ENCODE measurements at places on chromosomes 7 and 10.

- no peak for DNase-seq
These were observed 154.5 kb downstream of the SGMS1 start for GRCh38 chr10:50469288-50469687.

DNA sequence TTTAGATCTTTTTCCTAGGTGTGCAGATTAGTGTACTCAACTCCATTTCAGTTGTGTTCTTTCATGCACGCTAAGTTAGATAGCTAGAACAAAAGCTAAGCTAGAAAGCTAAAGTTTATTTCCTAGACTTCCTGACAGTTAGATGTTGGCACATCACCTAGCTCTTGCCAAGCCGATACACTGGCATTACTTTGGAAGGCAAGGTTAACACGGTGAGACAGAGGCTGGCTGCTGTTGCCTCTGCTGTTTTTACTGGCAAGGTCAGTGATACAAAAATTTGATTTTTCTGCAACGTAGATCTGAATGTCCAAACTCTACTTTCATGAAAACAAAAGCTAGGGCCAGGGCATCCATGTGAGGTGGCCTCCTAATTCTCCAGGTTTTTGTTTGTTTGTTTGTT is 203.4 kb downstream of the IMMP2L start:
- DNase-seq = no peak

GRCh38 chr10:21317902-21318301 is 207.6 kb downstream of the SKIDA1 start:
- no peak for DNase-seq

DNA sequence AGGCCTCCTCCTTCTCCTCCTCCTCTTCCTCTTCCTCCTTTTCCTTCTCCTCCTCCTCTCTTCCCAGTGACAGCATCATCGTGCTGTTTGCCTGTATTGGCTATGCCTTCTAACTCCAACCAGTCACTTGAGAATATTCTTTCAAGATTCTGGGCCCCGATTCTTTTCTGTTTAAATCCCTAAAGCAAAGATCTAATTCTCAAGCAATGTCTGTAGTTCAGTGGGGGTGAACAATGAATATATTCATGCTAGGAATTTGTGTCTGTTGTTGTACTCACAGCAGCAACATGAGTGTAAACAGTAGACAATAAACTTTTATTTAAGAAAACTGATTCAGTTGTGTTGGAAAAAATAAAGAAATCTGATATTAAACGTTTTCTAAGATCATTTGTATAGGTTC is 30.7 kb downstream of the NUDT5 start:
- DNase-seq = no peak

DNA sequence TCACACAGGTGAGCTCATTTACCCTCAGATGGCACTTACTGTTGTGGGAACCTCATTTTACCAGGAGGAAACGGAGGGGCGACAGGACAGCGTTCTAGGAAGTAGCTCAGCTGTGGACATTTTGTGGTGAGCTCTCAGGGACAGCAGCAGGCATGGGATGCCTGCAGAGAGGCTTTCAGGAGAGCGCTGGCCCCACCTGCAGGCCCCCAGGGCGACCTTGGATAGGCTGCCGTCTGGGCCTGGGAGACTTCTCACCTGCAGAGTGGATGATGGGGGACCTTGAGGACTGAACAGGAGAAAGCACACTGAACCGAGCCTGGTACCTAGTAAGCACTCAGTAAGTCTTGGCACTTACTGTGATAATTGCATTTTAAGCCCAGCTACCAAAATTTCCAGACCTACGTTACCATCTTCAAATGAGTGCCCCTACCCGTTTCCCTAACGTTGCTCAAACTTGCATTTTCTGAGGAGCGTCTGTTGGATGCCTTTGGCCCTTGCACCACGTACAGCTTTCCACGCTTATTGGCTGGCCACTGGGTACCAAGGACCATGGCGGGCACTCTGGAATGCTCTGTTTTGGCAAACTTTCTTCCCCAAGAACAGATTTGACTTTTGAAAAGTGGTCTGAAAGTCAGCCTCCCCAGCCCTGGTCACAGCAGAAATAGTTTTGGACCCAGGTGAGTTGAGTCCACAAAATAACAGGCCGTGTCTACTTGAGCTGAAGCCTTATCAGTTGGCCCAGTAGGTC is 223.4 kb downstream of the EBF3 start:
- no peak for DNase-seq

- DNase-seq = no peak
These were observed 23.1 kb upstream of the ITGA8 start for GRCh38 chr10:15742836-15743235.

DNA sequence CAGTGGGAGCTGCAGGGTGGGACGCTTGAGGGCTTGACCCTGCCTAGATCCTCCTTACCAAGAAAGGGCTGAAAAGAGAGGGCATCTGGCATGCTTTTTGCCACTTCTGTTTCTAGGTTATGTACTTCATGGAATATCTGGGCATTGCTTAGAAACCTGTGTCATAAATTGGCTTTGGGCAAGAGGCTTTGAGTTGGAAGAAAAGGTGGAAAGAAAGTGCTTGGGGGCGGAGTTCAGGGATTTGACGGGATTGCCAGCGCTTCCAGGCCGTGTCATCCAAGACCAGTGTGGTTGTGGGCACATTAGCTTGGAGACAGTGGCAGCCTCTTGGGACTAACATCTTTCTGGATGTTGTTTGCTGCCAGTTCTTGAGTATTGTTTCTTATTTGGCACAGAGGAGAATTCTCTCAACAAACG is 825 bp downstream of the ZNF862 start:
- no peak for DNase-seq

- DNase-seq = no peak
These were observed at the start of gene PLA2G12B for GRCh38 chr10:72954596-72955554. Gene PLA2G12B, minus strand, starts transcription at chr10:72954806. Its CDS starts 121 bp downstream, at chr10:72954685.

DNA sequence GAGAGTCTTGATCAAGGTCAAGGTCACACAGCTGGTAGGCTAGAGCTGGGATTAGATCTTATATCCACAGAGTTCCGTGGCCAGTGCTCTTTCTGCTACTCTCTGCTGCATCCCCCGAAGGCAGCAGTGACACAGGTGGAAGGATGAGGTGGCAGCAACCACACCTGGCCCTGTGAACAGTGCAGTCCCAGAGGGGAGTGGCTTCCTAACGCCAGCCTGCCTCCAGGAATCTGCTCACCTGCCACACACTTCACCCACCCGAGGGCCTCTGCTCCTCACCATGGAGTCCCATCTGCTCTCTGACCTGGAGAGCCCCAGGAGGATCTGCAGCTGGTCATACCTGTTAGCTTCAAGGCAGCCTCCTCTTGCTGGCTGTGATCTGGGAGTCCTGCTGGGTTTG is 484.2 kb downstream of the PLXNA4 start:
- DNase-seq = no peak

DNA sequence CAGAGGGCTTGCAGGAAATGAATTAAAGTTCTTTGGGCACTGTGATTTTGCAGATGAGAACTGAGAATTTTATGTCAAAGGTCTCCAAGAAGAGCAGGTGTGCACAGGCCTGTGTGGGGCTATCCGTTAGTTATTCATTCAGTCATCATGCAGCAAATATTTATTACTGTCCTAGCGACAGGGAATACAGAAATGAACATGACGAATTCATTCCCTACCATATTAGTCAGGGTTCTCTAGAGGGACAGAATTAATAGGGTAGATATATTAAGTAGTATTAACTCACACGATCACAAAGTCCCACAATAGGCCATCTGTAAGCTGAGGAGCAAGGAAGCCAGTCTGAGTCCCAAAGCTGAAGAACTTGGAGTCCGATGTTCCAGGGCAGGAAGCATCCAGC is 2.9 kb upstream of the MMP21 start:
- no peak for DNase-seq

DNA sequence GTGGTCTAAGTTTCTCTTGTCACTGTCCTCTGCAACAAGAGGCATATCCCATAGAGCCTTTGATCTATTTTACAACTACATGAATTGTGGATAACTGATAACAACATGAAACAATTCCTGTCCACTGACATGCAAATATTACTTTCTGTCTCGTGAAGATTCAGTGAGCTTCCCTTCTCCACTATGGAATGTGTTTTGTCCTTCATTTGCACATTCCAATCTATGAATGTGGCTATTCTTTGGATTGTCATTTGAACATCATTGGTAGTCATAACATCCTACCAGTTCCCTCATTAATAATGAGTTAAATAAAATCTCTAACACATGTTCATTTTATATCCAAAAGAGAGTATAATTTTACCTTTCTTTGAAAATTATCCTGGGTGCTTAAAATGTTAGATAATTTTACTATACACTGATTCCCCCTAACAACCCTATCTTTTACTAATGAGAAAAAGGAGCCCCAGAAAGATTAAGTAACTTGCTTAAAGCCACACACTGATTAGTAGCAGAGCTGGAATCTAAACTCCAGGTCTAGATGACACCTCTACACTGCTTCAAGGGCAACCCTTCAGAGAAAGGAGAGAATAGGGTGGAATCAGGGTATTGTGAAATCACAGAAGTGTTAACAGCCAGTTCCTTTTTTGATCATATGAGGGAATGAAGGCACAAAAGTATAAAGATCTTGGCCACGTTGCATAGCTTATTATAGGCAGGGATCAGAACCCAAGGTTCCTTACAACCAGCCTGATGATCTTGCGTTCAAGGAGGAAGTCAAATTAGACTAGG is 39.1 kb downstream of the PDE1C start:
- DNase-seq = no peak

DNA sequence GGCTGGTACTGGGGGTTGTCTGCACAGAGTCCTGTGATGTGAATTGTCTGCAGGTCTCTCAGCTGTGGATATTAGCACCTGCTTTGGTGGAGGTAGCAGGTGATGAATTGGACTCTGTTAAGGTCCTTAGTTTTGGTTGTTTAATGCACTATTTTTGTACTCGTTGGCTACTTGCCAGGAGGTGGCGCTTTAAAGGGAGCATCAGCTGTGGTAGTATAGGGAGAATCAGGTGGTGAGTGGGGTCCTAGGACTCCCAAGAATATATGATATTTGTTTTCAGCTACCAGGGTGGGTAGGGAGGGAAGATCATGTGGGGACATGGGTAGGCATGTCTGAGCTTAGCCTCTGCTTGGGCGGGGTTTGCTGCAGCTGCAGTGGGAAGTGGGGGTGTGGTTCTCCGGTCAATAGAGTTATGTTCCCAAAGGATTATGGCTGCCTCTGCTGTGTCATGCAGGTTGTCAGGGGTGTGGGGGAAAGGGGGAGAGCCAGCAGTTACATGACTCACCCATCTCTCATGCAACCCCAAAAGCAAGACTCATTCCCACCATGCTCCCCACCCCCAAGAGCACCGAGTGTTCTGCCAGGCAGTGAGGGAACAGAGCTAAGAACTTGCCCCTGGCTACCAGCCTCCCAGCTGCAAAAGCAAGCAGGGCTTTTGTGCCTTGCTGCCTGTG is 53.7 kb upstream of the ZNF273 start:
- DNase-seq = no peak

- peak; percentile 82 for DNase-seq
These were observed 34.0 kb upstream of the EBLN1 start for GRCh38 chr10:22251751-22252223.

DNA sequence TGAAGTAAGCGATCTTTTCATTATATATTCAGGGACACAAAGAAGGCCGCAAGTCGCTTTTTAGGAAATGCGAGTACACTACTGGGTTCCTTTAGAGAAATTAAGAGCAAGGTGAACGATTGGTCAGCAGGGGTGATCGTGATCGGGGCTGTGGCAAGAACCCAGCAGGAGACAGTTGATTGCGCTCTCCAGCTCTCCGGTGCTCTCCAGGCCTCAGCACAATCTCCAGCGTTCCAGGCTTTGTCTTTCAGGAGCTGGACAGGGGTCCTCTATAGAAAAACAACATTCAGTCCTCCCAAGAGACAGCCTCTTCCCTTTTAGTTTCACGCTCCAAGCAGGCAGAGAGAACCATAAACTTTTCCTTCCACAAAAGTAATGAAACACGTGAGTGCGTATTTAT is 170.5 kb upstream of the KLF6 start:
- no peak for DNase-seq

DNA sequence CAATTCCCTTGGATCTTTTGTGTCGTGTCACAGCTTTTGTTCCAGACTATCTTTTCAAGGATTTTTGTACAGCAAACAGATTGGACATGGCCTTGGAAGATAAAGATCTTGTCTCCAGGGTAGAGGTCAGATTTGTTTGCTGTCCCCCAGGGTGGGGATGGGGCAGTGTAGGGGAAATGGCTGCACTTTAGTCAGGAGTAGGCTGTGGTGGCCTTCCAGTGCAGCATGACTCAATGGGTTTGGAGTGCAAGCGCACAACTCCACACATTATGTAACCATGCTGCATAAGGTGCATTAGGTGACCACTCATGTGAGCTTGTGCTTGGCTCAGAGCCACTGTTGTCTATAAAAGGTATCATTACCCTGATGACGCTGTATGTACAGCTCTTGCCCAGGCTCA is 23.9 kb upstream of the ADAMTS14 start:
- no peak for DNase-seq

DNA sequence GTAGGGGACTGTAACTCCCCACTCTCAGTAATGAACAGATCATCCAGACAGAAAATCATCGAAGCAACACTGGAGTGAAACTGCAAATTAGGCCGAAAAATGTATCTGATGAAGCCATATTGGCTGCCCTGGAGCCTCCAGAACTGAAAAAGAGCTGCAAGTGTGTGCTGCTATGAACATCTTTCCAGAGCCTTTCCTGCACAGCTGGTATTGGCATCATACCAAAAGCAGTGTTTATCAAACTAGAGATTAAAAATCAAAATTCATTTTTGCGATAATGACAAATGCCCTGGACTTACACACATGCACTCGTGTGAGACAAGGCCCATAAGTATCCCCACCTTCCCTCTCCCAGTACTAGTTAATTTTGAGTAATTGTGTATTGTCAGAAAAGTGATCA is 6.8 kb upstream of the CLDN12 start:
- no peak for DNase-seq

- DNase-seq = no peak
These were observed 39.5 kb downstream of the CACNA2D1 start for GRCh38 chr7:82404094-82404493.

DNA sequence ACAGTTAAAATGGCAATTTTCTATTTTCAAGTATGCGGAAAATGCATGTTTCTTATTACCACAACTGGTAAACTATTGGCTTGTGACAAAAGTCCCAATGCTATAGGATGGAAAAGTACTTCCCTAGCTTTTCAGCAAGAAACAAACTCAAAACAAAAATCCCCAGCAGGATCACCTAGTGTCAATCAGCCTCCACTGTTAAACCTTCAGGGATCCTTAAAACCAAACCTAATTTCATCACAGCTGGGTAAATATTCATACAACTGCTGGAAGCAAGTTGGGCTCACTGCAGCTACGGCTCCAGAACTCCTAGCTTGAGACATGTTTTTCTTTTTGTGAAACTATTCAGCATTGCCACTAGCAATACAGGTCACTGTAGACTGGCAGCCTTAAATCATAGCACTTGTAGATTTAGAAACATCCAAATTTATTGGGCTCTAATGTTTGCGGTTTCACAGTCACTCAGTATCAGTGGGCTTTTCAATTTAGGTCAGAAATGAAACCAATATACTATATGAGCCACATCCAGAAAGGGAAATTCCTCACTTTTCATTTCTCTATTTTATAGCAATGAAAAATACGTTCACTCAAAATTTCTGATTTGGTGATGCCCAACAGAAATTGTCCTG is 145.2 kb upstream of the ANK3 start:
- DNase-seq = no peak

DNA sequence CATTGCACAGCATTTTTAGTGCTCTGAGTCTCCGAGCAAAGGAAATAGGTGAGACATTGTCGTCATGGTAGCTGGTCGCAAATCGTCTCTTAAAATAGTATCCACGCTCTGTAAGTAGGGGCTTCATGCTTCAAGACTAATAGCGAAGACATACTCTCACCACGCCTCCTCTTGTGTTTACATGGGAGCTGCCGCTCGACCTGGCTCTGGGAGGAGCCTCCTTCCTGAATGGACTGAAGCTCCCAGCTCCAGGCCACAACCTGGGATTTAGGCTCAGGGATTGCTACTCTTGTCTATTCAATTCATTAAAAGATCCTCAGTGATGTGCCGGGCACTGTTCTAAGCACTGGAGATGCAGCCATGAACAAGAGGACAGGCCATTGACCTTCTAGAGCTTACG is 196.1 kb upstream of the GALNT17 start:
- no peak for DNase-seq

All from CD4-positive, alpha-beta T cell (primary cell).